ENCODE measurements at places on chromosomes 13 and 19.
A peak's percentile ranks its signal among the peaks of the same experiment; 100 is the strongest.

DNA sequence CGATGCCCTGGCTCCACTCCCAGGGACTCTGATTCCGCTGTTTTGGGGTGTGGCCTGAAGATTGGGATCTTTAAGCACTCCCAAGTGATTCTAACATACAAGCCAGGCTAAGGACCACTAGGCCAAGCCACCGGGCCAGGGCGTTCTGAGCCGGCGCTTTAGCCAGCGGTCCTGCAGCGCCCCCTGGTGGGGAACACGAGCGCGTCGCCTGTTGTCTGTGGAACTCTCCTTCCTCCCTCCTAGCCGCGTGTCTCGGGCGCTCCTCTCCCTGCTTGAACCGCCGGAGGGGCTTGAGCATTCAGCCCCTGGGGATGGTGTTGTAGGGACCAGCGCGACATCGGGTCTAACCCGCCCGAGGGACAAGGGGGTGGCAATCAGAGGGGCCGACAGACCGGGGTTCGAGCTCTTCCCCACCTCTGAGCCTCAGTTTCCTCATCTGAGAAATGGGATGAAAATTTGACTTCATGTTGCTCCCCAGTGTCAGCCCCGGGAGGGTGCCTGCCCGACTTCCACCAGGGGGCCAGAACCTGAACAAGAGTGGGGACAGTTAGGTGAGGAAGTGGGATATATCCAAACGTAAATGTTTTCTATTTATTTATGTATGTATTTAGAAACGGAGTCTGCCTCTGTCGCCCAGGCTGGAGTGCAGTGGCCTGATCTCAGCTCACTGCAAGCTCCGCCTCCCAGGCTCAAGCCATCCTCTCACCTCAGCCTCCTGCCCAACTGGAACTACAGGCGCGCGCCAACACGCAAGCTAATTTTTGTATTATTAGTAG lies 18.0 kb upstream of the PNMA8B start:
- peak; percentile 76 for DNase-seq

DNA sequence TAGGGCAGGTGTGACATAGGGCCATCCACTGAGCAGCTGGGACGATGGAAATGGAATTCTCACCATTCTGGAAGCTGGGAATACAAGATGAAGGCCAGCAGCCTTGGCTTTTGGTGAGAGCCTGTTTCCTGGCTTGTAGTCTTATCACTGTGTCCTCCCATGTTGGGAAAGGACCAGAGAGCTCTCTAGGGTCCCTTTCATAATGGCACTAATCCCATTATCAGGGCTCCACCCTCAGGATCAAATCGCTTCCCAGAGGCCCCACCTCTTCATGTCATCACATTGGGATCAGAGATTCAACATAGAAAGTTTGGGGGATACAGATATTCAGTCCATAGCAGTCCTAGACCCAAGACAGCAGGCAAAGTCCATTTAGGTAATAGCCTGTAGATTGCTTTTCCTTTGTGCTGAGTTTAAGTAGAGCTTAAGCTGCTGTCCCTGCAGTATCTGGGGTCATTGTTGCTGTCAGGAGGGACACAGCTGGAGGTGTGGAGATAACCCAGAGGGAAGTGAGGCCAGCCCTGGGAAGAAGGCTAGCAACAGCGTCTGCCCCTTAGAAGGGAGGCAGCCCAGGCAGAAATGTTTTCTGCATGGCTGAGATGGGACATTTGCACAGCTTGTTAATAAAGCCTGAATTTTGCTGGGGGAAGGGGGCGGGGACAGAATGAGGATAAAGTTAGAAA lies 136.5 kb upstream of the GPR12 start:
- no peak for DNase-seq

GRCh38 chr13:22270881-22271280 lies 600.0 kb downstream of the FGF9 start:
- no peak for DNase-seq

DNA sequence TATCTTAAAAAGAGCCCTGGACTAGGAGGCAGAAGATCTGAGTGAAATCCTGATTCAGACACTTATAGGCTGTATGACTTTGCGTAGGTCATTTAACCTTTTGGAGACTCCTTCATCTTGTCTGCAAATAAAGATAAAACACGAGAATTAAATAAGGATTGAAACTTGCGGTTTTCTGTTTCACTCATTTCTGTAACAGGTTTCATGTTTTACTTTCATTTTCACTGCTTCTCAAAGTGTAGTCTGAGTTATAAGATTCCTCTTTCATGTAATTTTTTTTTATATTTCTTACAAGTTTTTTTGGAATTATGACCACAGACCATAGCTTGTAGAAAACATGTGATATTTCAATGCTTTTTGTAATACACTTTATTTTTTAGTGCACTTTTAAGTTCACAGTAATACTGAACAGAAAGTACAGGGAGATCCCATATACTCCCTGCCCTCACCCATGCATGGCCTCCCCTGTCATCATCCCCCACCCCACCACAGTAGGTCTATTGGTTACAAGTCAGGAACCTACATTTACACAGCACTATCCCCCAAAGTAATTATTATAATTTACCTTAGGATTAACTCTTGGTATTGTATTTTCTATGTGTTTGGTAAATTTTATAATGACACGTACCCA lies 174.6 kb downstream of the ITGBL1 start:
- DNase-seq = no peak

DNA sequence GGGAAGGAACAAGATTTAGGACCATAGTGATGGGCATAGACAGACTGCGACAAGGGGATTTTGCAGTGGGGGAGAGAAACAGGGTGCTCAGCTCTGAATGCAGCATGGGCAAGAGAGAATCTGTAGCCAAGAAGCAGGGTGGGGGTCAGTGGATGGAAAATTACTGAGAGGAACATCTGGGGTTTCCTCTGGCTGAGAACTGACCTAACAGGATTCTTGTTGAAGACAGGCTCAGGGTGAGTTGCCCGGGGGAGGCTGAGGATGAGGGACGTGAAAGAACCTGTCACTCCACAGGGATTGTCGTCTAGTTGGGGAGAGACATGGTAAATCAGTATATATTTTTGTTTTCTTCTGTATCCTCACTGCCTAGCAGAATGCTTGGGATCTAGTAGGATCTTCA lies 118.7 kb upstream of the PEG3 start:
- DNase-seq = no peak

GRCh38 chr19:11463391-11463790 lies 17.5 kb downstream of the ELAVL3 start:
- DNase-seq = no peak

DNA sequence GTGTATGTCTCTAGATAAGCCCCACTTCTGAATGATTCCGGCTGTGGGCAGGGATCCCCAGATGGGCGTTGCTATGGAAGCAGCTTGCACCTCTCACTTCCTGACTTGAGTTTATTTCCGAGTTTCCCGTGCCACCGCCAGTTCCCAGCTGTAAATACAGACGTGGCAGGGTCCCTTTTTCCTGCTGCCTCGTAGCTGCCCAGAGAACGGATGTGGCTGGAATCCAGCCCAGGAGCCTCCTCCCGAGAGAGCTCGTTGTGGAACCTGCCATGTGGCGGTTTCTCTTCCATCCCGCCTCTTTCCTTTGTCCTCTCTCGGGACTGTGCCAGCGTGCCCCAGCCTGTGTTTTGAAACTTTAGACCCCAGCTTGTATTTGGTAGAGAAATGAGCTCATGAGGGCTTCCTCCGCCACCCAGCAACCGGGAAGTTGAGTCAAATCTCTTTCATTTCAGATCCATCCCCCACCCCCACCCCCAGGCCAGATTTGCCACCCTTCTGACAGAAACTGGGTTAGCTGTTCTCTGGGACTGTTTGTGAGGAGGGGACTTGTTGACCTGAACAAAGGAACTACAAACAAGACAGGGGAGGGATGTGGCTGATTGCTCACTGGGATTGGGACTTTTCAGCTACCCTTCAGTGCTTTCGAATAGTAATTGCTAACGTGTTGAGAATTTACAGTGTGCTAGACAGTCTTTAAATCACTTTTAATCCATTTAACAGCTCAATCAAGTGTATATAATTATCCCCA lies 96.6 kb downstream of the SIPA1L3 start:
- no peak for DNase-seq

DNA sequence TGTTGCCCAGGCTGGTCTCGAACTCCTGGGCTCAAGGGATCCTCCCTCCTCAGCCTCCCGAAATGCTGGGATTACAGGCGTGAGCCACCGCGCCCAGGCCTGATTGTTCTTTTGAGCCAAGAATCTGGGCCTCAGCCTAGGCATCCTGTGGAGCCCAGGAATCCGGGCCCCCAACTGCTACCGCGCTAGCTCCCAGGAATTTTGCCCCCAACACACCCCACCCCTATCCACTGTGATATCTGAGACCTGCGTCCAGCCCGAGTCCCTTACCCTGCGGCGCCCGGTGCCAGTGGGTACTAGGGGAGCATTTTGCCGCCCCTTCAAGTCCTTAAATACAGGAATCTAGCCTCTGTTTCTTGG lies 838 bp upstream of the MYADM start:
- DNase-seq = no peak

DNA sequence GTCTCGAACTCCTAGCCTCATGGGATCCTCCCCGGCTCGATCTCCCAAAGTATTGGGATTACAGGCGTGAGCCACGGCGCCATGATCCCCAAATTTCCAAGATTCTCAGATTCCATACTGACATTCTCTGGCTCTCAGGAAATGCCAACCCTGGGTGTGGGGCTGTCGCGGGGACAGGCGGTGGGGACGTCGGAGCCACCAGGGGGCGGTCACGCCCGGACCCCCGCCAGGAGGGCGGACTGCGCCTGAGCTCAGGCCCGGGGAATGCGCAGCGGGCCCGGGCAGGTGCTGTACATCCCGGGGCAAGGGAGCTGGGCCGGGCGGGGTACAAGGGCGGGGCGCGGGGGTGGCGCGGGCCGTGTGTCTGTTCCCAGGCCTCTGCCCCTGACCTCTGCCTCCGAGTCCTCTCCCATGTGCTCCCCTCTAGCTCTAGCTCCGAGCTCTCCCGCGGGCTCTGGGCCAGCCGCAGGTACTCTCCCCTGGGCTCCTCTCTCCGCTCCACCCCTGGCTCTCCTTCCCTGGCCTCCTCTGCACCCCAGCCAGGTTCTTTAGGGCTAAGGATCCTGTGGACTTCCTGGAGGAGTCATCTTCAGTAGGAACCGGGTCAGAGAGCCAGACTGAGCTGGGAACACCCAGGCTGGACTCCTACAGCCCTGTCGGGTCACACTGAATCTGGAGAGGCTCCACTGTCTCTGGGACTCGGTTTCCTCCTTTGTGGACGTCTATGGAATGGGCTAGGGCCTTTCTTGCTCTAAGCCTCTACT lies 2.4 kb downstream of the PPP1R13L start:
- DNase-seq = no peak

DNA sequence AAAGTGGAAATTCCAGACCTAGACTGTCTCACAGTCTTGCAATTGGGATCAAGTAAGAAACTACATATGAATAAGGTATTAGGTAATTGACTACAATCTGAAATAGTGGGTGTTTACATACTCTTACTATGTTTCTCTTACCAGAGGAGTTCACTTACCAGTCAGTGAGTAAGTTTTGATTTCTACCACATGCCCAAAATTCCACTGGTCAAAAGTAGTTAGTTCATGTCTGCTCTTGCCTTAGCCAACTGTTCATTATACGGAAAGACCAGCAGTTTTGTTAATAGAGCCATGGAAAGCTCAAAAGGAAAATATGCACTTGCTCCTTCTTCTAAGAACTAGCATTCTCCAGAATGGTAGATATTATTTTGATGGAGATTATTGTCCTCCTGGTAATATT lies 490.8 kb downstream of the RFC3 start:
- DNase-seq = no peak

DNA sequence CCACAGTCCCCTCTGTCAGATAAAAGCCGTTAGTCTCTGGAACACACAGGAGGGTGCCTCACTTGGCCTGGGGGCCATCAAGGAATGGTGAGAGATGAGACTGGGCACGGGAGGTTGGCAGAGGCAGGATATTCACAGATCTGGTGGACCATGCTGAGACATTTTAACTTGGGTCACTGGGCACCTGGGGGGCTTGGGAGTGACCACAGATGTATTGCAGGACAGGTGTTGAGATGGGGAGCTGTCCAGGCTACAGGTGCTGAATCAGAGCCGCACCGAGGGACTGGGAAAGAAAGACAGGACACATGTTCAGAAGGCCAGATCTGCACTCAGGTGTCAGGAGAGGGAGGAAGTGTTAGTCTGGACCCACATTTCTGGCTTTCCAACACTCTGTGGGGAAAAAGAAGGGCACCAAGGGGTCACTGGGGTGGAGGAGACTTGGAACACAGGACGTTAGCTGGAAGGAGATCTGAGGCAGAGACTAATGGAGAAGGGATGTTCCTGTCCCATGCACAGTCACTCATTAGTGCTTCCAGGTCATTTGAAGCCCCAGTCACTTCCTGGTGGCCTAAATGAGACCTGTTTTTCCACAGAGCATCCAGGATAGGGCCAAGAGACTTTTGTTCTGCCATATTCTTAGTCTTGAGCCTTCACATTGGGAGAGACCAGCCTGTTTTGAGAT lies 56.1 kb downstream of the CHST8 start:
- DNase-seq = no peak

DNA sequence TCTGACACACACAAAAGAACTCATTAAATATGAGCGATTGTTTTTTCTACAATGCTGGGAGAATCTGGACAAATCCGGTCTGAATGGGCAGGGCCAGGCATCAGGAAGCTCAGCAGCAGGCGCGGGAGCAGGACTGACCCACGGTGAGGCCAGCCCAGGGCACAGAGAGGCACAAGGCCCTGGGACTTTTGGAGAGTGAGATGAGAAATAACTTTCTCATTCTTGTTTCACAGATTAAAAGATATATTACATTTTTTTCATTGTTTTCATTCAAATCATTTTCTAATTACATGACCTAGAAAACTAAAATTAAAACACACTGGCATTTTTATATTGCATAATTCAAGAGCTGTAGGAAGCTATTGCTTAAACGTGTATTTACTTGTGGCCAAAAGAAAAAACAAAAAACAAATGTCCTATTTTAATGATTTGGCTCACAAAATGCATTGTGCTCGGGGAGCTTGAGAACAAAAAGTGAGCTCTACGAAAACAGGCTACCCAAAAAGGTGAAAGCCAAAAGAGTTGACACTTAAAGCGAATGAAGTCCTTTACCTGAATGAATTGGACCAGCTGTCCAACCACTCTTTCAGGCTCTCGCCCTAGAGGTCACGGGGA lies 133.1 kb downstream of the TNFRSF19 start:
- no peak for DNase-seq

DNA sequence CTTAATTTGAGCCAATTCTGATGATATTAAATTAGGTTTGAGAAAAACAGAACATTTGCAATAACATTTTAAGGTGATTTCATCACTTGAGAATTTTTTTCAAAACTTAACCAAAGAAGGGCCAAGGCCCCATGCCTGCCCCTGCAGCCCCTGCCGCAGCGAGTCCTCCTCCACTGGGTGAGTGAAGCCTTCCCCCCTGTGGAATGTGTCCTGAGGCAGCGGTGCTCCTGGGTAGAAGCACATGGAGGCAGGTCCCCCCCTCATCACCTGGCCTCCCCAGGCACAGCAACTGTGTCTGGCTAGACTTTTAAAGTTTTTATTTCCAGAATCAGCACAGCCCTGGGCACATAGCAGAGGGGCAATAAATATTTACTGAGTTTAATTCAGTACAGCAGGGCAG lies 10.8 kb downstream of the SOX1 start:
- no peak for DNase-seq

- DNase-seq = no peak
These were observed 2.1 kb downstream of the ZNF709 start for GRCh38 chr19:12482509-12482886.
